ENCODE measurements at places on chromosomes 7 and 10.

- no peak for DNase-seq
Observed at GRCh38 chr10:21517134-21518031, 8.1 kb downstream of the SKIDA1 start.

- DNase-seq, result no peak
Observed at GRCh38 chr10:488933-489215, 200.6 kb downstream of the DIP2C start.

- no peak for DNase-seq
Observed at GRCh38 chr7:3560495-3560894, 259.4 kb downstream of the SDK1 start.

DNA sequence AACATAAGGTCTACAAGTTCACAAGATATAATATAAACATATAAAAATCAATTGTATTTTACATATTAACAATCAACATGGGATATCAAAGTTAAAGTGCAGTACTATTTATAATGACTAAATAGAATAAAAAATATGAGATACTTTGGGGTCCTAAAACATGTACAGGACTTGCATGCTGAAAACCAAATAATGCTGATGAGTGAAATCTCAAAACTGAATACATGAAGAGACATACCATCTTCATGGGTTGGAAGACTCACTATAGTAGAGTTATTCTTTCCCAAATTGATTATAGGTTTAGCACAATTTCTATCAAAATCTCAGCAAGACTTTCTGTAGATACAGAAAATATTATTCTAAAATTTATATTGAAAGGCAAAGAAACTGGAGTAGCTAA lies 181.5 kb downstream of the LHFPL3 start:
- DNase-seq, result no peak

DNA sequence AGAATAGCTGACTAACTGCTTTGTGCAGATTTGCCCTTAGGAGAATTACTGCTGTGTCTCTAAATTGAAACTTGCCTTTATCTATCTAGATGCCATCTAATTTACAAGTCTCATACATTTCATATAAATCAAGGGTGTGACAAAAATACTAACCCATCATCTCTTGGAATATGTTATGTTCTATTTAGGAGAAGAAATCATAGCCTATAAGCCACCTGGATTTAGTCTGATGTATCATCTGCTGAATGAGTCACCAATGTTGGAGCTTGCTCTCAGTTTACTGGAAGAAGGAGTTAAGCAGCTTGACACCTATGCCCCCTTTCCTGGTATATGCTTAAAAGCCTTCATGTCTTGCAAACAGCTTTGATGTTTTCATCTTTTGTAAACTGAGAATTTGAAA lies 43.5 kb downstream of the NUP205 start:
- no peak for DNase-seq

- DNase-seq, result no peak
Observed at GRCh38 chr10:6312636-6313035, 109.9 kb downstream of the PFKFB3 start.

GRCh38 chr10:95350830-95351228 lies 60.0 kb upstream of the PDLIM1 start:
- DNase-seq, result no peak

DNA sequence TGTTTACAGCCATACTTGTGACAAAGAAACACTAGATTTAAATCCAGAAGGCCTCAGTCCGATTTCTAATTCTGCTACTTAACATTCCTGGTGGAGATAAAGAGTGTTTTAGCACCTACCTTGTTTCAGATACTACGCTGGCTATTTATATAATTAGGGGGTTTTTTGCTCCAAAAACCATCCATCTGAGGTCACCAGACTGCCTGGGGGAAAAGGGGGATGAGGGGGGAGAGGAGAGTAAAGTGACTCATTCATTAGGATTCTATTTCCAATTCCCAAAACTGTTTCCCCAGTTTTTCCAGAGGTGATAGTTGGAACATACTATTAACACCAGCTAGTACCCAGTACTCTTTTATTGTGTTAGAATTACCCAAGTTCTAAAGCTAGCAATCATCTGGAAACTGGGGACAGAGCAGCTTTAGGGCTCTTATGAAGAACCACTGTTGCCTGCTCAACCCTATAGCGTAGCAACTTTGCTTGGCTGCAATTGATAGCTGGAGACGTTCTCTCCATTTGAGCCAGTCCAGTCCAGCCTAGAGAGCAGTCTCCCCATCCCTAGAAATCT lies 6.6 kb downstream of the GCC1 start:
- no peak for DNase-seq

- DNase-seq, result no peak
Observed at GRCh38 chr7:94375691-94376090, 19.0 kb upstream of the COL1A2 start.

- no peak for DNase-seq
Observed at GRCh38 chr7:147894271-147894670, 696.3 kb upstream of the C7orf33 start.

GRCh38 chr10:123274306-123275135 lies 120.3 kb downstream of the BUB3 start:
- DNase-seq, result no peak

DNA sequence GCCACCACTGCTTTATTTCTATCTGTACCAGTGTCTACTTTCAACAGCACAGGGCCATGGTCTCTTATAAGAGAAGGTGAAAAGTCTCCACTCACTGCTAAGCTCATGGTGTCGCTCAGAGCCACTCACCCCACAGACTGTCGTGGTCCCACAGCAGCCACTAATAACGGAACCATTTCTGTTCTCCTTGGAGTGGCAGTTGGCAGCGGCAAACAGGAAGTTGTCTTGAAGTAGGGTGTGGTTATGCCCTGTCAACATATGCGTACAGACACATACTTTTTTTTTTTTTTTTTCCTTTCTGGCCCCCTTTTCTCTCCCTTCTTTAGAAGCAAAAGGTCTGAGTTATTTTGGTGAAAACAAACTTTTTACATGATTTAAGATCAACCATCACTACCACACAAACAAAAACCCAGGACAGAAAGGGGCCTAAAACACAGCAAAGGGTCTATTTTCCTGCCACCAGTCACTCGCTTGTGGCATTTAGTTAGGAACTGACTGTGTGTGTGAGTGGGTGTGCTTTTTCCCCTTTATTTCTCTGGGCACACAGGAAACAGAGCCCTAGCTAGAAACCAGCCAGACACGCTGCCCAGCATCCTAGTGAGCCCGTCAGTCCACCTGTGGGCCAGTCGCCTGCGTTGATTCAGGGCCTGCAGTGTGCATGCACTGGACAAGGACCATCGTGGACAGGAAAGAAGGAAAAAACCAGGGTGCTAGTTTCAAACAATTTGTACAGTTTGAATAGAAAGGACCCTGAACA lies 96.7 kb upstream of the EFCAB10 start:
- peak; percentile 53 for DNase-seq

- no peak for DNase-seq
Observed at GRCh38 chr7:39433550-39433949, 132.7 kb upstream of the YAE1 start.

DNA sequence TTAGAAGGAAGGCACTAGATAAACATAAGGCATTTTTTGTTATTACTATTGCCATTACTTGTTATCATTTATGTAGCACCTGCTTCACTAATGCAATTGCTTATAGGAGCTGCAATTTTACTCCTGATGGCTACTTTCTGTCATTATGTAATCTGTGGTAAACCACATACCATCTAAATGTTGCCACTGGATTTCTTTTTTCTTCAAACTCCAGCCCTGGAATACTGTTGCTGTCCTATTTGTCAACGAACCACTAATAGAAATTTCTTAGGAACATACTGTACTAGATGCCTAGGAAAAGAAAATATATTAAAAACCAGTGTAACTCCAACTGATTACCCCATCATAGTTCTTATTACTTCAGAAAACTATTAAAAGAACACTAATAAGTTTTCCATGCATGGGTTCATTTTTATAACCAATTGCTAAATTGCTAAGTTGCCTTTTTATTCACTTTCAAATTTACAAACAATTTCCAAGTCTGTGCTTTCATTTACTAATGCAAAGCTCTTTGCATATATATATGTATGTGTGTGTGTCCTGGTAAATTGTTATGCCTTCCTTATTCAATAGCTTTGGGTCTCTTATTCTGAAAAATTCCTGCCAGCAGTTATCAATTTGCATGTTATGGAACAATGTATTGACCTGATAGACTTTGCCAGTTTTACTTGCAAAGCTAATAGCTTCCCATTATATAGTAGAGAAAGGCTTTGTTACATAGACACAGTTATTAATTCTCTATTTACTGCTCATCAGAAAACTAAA lies 287.4 kb downstream of the EXOC4 start:
- no peak for DNase-seq

DNA sequence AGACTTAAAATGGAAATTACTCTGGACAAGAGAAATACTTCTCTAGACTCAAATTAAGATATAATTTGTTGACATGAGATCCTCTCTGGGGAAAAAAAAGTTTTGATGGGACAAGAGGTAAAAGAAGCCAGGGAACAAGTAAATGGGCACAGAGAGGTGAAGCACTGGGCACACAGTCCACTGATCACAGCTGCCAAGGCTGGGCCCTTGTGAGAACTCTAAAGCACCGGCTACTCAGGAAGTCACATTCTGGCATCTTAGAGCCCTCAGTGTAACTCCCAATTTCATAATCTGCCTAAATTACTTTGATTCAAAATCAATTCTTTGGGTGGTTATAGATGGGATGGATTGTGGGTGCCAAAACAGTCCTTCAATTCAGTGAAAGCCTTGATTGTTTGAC lies 123.2 kb upstream of the CACNA2D1 start:
- DNase-seq, result no peak

- DNase-seq, result no peak
Observed at GRCh38 chr7:106050746-106051117, 61.4 kb downstream of the SYPL1 start.

DNA sequence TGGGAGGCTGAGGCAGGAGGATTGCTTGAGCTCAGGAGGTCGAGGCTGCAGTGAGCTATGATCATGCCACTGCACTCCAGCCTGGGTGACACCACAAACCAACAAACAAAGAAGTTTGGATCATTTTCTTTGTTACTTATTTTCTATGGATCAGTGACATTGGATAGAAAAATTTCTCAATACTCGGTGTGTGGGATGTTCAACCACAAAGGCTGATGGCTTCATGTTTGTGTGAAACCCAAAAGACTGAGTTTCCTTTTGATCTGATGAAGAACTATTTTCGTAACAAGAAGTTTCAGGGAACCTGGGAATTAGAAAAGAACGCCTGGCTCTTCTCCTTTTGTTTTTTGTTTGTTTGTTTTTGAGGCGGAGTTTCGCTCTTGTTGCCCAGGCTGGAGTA lies 104.0 kb downstream of the HOXA1 start:
- no peak for DNase-seq

DNA sequence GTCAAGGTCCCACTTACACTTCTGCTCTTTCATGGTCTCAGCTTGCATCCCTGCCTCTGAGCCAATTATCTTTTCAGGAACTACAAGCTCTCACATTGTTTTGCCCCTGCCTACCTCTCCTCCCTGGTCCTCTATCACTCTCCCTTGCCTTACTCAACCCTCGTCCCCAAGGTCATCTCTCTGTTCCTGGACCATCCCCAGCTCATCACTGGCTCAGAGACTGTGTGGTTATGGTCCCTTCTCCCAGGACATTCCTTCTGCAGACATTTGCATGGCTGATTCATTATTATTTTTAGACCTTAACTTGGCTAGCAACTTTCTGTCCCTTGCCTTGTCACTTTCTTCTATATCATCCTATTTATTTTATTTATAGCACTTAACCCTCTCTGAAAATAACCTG lies 17.8 kb upstream of the GPAM start:
- no peak for DNase-seq

DNA sequence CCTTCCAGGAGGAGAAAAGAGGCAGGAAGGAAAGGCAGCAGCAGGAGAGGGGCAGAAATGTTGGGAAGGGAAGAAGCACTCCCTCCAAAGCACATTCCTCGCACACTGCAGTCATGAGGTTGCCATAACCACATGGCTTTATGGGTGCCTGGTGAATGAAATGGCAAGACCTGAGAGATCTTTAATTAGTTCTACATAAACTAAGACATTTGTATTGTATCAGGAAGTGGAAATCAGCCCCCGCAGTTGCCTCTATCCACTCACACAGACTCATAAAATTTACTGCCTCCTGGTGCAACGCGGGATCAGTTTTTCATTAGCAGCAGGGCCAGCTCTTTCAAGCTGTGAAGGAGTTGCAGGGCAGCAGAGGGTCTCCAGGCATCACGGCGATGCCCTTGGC lies 106.4 kb downstream of the COL13A1 start:
- no peak for DNase-seq

- DNase-seq, result no peak
Observed at GRCh38 chr10:80413271-80413996, 5.1 kb downstream of the PRXL2A start.

- DNase-seq, result no peak
Observed at GRCh38 chr7:42237811-42238541, 967 bp upstream of the GLI3 start.

- no peak for DNase-seq
Observed at GRCh38 chr10:103916254-103916653, 1.7 kb downstream of the STN1 start.

DNA sequence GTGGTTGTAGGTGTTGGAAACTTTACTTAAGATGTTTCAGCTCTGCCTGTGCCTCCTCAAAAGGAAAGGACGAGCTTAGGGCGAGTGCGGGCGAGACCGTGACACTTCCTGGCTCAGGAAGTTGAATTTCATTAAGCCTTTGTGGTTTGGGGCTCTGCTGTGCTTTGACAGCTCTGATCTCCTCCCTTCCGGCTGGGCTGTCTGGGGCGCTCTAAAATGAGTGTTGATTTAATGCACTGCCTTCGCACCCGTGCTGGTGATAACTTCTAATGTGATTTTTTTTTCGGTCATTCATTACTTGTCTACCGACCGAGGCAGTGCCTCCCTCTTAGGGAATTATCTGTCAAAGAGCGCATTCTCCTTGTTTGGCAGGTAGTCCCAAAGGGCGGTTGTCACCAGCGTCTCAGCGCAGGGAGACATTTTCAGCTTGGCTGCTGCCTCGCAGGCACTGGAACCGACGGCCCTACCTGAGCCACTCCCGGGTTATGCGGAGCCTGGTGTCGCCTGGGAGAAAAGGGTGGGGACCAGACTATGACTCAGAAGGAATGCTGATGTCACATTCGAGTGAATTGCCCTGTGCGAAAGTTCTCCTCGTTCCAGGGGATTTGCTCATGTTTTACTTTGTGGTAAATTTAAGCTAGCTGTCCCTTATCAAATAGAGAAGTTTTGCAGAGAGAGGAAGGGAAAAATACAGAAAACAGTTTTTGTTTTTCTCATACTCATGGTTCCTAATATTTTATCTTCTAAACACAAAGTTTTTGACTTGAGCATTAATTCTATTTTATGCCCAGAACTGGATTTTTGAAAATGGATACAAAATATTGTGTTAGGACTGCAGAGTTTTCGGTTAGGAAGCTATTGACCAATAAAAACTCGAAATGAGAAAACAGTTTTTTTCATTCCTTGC lies 920 bp downstream of the TES start:
- DNase-seq, result peak; percentile 79

- DNase-seq, result no peak
Observed at GRCh38 chr7:14233076-14233867, 243.8 kb upstream of the ETV1 start.
